ENCODE measurements at places on chromosomes 1 and 21.

DNA sequence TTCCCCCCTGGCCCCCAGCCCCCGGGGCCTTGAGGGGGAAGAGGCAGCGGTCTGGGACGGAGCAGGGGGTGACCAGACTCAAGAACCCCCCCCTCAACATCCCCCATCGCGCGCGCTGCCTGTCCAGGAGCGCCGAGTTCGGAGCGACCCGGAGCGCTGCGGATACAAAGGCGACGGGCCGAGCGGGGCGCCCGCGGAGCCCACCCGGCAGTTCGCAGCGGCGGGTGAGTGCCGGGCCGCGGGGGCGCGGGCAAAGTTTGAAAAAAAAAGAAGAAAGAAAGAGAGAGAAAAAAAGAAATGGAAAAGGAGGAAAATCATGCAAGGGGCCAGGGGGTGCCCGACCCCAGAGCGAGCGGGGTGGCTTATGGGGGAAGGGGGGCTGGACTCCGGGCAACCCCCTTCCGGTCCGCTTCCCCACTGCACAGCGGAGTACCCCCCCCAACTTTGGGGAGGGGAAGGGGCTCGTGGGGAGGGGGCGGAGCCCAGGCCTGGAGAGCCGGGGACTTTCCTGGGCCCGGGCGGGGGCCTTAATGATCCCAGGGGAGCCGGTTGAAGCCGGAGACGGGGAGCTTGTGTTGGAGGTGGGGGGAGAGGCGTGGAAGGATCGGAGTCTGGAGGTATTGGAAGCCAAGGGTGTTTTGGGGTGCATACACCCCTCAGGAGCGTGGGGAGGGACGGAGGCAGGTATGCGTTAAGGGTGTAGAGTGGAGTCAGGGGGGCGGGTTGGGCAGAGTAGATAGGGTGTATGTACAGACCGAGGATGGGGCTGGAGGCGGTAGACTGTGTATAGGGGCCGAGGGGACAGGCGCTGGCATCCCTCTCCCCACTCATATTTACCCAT lies 502 bp downstream of the VANGL2 start:
- DNase-seq = peak; percentile 45

DNA sequence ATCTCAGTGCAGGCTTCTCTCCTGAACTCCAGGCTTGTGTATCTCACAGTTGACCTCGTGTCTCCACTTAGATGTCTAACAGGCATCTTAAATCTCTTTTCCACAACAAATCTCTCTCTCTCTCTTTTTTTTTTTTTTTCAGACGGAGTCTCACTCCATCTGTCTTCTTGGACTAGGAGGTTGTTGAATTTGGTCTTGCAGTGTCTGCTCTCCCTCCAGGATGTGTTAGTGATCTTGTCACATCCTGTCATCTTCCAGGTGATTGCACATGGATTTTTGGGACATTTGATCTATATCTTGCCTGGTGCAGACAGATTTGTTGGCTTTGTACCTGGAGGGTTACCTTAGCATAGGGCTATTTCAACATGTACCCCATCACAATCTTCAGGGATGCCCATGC lies 26.5 kb upstream of the KCNA10 start:
- DNase-seq = no peak

- no peak for DNase-seq
Observed at GRCh38 chr21:34519016-34519415, 7.0 kb upstream of the KCNE1 start.

- DNase-seq = peak; percentile 68
Observed at GRCh38 chr1:26786437-26787380, 1.0 kb upstream of the PIGV start.

- no peak for DNase-seq
Observed at GRCh38 chr1:239977416-239977815, 114.3 kb upstream of the FMN2 start.

GRCh38 chr1:17045634-17046333 lies 8.0 kb downstream of the SDHB start:
- no peak for DNase-seq

- DNase-seq = no peak
Observed at GRCh38 chr21:46050668-46051378, 47.1 kb upstream of the COL6A2 start.

Measured in activated naive CD8-positive, alpha-beta T cell treated with anti-CD3 and anti-CD28 coated beads, Interleukin-2, amount 10 ng/mL, durations not matched to agents 7 days and 5 days (primary cell).